ENCODE measurements at places on chromosomes 5 and 9. TPM values are rescaled to one million over a fixed set of nuclear protein-coding genes. Genes with fewer than 3 reads are reported as not detected.

DNA sequence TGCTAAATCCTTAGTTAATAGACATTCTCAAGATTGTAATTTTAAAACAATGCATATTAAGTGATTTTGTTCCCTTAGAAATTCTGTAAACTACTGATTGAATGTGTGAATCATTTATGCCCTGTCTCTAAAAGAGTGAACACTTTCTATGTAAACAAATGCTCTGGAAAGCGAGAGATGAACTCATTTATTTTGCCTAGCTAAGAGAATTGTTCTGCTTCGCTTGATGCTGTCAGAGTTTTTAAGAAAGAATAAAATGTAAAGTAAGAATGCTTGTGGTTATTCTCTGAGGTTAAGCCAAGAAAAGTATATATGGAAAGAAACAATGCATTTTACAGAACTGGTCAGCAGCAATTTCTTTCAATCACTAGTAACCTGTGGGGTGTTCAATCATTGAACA, 347.4 kb upstream of the NUDT12 start:
- DNase-seq = no peak

- no peak for DNase-seq
Observed at GRCh38 chr9:1018121-1018520, 32.0 kb upstream of the DMRT2 start.

GRCh38 chr5:127186657-127187056, 103.9 kb upstream of the MEGF10 start:
- no peak for DNase-seq

- no peak for DNase-seq
Observed at GRCh38 chr9:110579862-110580219, 300 bp upstream of the SVEP1 start.

GRCh38 chr5:37208883-37209797, 40.0 kb downstream of the CPLANE1 start:
- DNase-seq = peak; percentile 55

DNA sequence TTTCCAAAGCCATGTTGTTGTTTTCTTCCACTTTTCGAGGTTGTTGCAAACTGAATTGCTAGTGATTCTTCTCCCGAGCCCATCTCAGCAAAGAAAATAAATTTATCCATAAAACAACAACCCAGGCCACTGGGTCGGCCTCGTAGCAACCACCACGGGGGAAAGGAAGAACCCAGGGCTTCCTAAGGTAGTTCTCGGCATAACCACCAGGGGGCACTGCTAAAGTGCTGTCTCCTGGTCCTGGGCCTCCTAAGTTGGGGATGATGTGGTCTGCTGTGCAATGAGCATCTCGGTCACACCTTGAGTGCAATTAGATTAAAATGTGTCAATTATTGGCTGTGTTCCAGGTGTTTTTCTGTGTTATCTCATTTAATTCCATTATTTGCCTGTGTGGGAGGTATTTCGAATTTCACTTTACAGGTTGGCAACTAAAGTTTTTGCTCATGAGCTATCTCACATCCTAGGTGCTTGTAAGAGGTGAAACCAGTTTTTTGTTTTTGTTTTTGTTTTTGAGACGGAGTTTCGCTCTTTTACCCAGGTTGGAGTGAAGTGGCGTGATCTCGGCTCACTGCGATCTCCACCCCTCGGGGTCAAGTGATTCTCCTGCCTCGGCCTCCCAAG, 102.8 kb upstream of the DAP start:
- DNase-seq = no peak

GRCh38 chr5:124104821-124105220, 592.8 kb downstream of the CSNK1G3 start:
- DNase-seq = no peak

DNA sequence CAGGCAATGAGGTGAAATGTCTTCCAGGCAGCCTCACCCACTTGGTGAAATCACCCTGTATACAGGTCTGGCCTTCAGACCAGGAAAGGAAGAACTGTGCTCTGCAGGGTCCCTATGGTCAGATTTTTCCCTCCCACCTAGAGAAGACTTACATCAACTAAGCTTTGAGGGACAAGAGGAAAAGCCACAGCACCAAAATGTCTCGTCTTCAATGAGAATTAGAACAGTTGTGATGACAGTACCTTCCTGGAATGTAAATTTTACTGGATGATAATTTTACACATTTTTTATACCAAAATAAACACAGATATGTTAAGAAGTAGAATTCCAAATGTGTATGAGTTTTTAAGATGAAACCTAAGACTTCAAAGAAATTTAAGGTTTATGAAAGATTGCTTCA, 283.9 kb downstream of the SPOCK1 start:
- no peak for DNase-seq

DNA sequence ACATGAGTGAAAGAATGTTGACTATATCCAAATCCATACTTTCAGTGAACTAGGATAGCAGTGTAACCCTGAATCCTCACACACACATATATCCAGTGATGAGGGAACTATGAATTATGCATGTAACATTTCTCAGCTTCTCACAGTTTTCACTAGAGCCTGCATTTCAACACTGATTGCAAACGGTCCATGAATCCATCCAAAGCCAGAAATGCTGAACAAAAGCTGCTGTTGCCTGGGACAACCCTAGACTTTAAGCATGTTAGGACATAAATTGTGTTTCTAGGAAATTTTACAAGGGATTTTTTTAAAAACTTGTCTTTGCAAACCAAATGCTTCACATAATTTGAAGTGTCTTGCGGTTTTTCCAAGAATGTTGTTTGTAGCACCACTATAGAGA, 2010.0 kb upstream of the WWC1 start:
- DNase-seq = no peak

- no peak for DNase-seq
Observed at GRCh38 chr9:116990592-116990991, 303.5 kb downstream of the TRIM32 start.

- DNase-seq = no peak
Observed at GRCh38 chr9:129841071-129841470, 5.8 kb downstream of the USP20 start.

GRCh38 chr5:2902186-2902585, 150.7 kb upstream of the IRX2 start:
- DNase-seq = no peak

- DNase-seq = no peak
Observed at GRCh38 chr5:8870959-8871355, 674.9 kb downstream of the SEMA5A start.

DNA sequence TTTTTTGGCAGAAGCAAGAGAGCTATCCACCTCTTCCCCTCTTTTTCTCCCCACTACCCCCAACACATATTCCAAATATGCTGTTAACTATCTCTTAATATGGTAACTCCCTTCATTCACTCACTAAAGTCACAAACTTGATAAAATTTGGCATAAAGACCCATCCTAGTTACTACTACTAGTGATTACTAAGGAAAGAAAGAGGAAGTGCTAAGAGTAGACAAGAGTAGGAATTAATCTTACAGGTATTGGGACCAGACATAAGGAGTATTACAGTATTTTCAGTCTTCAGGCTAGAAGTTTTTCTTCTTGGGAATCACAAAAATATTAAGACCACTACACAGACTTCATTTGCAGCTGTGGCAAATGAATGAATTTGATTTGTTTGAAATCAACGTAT, 2.2 kb downstream of the ADAMTS6 start:
- no peak for DNase-seq

GRCh38 chr9:87884578-87885459, 2.1 kb downstream of the SPATA31E1 start:
- DNase-seq = no peak

DNA sequence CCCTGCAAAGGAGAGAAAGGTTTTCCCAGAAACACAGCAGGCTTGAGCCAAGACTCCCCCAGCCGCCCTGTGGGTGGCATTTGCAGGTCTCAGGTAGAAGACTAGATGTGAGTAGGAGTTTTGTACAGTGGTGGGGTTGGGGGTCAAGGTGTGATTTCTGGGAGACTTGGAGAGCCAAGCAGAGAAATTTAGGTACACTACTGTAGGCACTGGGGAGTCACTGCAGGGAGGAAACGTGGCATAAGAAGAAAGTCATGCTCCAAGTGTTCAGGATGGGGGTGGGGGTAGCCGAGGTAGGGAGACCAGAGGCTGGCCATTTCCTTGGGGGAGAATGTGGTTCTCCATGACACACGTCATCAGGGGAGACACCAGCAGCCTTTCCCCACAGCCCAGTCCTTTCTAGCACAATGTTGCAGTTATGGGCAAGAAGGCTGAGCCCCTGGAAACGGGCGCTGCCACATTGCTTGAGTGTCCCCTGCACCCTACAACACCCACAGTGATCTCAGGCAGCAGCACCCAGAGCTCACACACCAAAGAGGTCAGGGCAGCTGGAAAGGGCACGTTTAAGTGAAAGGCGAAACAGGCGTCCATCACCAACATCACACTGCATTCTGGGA, 210.5 kb downstream of the FSTL4 start:
- peak; percentile 16 for DNase-seq

DNA sequence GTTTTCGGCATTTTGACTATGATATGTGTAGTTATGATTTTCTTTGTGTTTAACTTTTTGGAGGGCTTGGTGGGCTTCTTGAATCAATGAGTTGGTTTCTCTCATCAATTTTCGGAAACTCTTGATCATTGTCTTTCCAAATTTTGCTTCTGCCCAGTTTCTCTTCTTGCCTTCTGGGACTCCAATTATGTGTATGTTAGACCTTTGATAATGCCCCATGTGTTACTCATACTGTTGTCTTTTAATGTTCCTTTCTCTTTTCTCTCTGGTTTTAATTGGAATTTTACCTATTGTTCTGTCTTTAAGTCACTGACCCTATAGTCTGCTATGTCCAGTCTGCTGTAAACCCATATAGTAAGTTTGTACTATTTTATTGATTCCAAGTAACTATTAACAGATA, 41.5 kb downstream of the KCNIP1 start:
- no peak for DNase-seq

- no peak for DNase-seq
Observed at GRCh38 chr9:89886281-89886700, 281.5 kb downstream of the GADD45G start.

DNA sequence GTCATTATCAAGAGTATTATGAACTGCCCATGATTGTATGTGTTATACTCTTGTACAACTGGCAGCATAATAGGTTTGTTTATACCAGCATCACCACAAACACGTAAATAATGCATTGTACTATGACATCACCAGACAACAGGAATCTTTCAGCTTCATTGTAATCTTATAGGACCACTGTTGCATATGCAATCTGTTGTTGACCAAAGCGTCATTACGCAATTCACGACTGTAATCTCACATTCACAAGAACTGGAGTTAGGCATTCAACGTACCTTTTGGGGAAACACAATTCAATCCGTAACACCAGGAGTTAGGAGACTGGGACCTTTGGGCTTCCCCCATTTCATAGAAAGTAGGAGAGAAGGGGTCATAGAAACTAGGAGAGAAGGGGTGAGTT, 20.4 kb upstream of the ARSI start:
- DNase-seq = no peak

- DNase-seq = no peak
Observed at GRCh38 chr5:81134066-81134465, 99.1 kb upstream of the CKMT2 start.

DNA sequence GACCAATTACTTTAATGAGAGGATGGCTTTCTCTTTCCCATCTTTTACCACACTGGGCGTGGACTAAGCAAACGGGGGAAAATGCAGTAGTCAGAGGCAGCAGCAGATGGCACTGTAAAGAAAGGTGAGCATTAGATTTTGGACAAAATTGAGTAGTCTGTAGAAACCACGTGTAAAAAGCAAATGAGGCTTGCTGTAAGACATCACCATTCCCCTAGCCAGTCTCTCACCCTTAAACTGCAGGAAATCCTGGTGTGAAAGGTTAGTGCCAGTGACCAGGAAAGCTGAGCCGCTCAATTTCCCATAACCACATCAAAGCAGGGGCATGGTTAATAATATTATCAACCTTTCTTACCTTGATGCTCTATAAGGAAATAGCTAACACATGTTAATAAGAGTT, 31.8 kb downstream of the SPATA31C2 start:
- DNase-seq = no peak

DNA sequence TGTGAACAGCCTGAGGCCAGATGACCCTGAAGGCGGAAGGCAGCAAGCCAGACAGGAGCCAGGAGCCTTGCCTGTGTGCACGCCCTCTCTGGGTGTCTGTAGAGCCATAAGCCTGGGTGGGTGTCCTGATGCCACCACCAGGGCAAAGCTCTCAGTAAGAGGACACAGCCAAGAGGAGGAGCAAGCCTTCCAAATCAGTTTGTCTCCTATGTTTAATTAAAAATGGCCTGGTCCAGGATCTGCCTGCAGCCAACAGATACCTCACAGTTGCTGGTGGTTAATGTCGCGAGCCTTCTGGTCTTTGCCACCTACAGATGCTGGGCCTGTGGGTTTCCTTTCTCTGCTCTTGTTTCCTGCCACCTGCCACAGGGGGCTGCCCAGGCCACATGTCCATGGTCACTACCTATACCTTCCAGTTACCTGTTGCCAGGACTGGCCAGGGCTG, 56.9 kb downstream of the SYK start:
- DNase-seq = no peak

DNA sequence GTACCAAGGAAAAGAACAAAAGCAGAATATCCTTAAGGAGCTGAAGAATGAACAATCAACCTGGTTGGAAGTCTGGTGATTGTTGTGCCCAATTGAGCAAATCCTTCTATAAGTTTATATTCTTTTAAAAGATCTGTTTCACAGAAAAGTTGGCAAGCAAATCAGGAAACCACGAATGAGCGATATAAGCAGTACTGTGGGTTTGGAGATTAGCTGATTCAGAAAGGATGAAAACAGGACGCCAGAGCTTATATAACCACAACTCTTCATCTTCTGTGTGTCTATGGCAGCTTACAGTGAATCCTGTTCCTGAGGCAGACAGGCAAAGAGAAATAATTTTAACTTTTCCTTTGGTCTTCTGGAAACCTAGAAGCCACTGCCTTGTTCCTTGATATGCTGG, 61.7 kb downstream of the SLC38A9 start:
- no peak for DNase-seq

- no peak for DNase-seq
Observed at GRCh38 chr9:18881758-18882157, 151.3 kb downstream of the SAXO1 start.

GRCh38 chr9:101226161-101226560, 158.6 kb downstream of the BAAT start:
- no peak for DNase-seq

GRCh38 chr9:22030101-22030598, 21.0 kb upstream of the CDKN2B start:
- DNase-seq = no peak

SPOCK1 gene
- total RNA-seq = 67.8 TPM

IFT74 gene
- 7.5 TPM for total RNA-seq

SKIC3 gene
- 80.6 TPM for total RNA-seq

DDX4 gene
- total RNA-seq = not detected

FOXD4L5 gene
- total RNA-seq = 0.19 TPM

PCDHA6 gene
- 0.45 TPM for total RNA-seq

ARPC5L gene
- total RNA-seq = 22.7 TPM

SHISAL2B gene
- total RNA-seq = not detected

CCL19 gene
- total RNA-seq = 39.7 TPM

MARVELD2 gene
- total RNA-seq = 1.1 TPM

All from aorta (tissue), 5 donors.